ENCODE measurements at places on chromosomes 11 and 22. TPM values are rescaled to one million over a fixed set of nuclear protein-coding genes. Genes with fewer than 3 reads are reported as not detected.
A peak's percentile ranks its signal among the peaks of the same experiment; 100 is the strongest.

Gene DLG2
- total RNA-seq = 0.51 TPM

Gene HEPACAM
- under 0.01 TPM for total RNA-seq

- no peak for DNase-seq
Observed at GRCh38 chr22:37260155-37260795, 16.2 kb upstream of the RAC2 start.

- no peak for DNase-seq
Observed at GRCh38 chr11:26676641-26677040, 45.2 kb downstream of the SLC5A12 start.

DNA sequence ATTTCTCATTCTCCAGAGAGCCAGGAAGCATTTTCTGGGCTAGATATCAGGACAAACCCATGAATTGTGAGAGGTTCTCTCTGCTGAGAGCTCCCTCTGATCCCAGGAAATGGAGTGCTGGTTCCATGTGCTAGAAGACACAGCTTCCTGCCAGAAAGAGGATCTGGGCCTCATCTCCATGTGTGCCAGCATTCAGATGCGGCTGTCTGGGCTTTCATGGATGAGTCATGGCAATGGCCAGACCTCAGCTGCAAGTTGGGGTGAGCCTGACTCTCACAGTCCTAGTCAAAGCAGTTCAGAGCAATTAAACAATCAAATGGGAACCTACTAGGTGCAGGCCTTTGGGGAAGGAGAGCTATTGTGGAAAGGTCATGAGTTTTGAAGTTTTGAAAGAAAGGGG lies 82.3 kb upstream of the EED start:
- peak; percentile 49 for DNase-seq

- DNase-seq = no peak
Observed at GRCh38 chr22:48104102-48104738, 1341.8 kb downstream of the TBC1D22A start.

DNA sequence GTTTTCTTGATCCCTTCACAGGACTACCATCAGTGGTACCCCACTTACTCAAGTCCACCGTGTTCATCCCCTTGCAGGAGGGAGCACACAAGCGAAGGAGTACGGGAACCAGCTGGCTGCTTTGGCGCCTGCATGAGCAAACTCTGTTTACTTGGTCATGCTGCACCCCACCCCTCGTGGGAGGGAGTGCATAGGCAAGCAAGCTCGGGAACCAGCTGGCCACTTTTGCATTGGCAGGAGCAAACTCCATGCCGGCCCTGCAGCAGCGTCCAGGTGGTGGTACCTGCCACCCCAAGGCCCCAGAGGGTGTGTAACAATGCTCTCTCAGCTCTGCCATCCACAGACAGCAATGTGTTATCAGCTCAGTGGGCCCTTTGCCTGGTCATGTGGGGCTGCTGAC lies 737.8 kb downstream of the FAM181B start:
- no peak for DNase-seq

DNA sequence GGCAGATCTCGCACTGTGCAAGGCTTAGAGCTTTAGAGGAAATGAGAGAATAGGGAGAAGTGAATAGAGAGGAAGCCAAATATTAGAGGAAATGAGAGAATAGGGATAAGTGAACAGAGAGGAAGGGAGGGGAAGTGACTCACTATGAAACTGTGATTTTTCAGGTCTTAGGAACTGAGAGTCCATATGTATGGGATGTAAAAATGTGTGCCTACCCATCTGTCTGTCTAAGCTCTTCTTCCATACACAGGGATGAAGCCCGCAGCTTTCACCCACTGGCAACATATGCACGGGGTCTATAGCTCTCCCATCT lies 6.4 kb upstream of the CCDC86 start:
- DNase-seq = peak; percentile 61

DNA sequence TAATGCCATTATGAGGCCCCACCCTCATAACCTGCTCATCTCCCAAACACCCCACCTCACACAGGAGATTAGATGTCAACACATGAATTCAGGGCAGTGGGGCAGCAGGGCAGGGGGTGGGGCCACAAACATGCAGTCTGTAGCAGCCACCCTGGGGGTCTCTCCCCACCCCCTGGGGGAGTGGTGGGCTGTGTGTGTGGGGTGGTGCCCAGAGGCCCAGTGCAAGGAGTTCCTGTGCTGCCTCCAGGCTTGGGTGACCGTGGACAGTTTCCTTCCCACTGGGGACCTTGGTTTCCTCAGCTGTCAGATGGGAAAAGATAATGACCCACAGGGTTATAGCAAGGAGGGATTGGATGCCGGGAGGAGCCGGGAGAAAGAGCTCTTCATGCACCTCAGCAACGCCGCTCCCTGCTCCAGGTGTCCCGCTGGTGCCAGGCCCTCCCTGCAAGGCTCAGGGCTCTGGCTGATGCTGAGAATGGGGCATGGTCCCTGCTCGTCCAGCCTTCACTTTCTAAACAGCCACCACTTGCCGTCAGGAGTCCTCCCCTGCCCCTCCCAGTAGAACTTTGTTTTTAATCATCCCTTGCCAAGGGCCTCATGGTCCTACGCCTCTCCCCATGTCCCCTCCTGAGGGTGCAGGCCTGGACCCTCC lies 2.0 kb upstream of the MRGPRF start:
- DNase-seq = no peak

Gene C11orf16
- total RNA-seq = not detected

- DNase-seq = no peak
Observed at GRCh38 chr22:34801221-34801620, 264.7 kb upstream of the ISX start.

GRCh38 chr11:63686926-63687325 lies 5.6 kb downstream of the RTN3 start:
- no peak for DNase-seq

Gene MN1
- 0.47 TPM for total RNA-seq

Gene NPAS4
- not detected for total RNA-seq

GRCh38 chr22:49303061-49303735 lies 524.5 kb downstream of the BRD1 start:
- no peak for DNase-seq

Gene LGR4
- 1.9 TPM for total RNA-seq

- DNase-seq = no peak
Observed at GRCh38 chr11:33819278-33820035, 45.1 kb upstream of the FBXO3 start.

Gene IPO7
- total RNA-seq = 170 TPM

Gene OR51F1
- not detected for total RNA-seq

Gene DEFB131B
- total RNA-seq = not detected

DNA sequence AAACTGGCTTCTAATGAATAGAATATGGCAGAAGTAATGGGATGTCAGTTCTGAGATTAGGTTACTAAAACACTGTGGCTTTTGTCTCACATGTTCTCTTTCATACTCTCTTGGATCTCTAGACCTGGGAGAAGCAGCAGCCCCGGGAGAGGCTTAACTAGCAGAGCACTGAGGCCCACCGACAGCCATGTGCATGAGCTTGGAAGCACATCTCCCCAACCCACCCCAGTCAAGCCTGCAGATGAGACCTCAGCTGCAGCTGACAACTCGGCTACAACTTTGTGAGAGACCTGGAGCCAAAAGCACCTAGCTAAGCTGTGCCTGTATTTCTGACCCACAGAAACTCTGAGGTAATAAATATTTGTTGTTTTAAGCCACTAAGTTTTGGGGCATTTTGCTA lies 100.8 kb downstream of the TRIM29 start:
- no peak for DNase-seq

DNA sequence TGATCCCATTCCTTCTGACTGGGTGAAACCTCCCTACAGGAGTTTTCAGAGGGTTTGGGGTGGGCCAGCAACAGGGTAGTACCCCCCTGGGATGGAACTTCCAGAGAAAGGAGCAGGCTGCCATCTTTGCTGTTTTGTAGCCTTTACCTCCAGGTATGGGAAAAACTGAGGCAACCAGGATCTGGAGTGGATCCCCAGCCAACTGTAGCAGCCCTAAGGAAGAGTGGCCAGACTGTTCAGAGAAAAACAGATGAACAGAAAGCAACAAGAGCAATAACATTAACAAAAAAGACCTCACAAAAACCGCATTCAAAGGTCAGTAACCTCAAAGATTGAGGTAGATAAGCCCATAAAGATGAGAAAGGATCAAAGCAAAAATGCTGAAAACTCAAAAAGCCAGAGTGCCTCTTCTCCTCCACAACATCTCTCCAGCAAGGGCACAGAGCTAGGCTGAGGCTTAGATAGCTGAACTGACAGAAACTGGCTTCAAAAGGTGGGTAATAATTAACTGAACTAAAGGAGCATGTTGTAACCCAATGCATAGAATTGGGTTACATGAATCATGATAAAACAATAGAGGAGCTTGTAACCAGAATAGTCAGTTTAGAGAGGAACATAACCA lies 1288.6 kb upstream of the CNTN5 start:
- DNase-seq = no peak

Gene KLHDC7B
- total RNA-seq = not detected

DNA sequence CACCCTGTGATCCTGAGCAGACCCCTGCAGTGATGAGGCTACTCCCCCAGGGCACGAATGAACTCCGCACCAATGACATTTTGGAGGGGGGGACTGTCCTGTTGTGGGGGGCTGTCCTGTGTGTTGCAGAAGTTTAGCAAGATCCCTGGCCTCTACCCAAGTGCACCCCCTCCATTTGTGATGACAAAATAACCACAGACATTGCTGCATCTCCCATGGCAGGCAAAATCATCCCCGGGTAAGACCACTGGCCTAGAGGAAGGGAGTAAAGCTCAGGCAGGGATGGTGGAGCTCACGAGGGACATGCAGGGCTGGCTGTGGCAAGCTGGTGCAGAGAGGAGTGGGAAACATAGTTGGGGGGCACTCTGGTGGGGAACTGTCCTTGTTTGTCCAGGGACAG lies 40.6 kb downstream of the NECTIN1 start:
- DNase-seq = no peak

- no peak for DNase-seq
Observed at GRCh38 chr11:1853376-1854131, 670 bp downstream of the LSP1 start.

- DNase-seq = no peak
Observed at GRCh38 chr22:21033895-21034294, 1.5 kb upstream of the SLC7A4 start.

DNA sequence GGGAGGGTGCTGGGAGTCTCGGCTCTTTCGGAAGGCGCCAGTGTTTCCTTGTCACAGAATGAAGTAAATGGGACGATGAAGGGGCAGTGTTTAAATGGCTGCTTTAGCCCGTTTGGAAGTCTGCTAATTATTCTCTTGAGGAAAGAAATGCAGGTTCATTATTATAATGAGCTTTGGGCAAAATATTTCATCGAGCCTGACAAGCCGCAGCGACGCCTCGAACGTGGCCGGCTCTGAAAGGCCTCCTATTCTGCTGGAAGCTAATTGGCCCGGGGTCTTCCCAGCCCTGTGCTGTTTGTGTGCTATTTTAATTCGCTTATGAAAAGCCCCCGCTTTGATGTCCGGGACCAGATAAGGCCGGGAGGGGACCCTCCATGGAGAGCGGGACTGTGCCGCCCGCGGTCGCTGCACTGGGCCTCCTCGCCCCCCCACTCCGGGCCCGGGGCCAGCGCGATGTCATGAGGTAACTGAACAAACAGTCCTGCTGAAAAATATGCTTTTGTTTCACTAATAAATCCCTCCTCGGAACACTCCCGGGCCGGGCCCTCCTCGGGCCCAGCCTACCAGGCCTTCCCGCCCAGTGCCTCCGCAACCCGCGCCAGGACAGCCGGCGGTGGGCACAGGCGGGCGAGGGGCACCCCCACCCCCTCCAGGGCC lies 78.4 kb downstream of the CDKN1C start:
- peak; percentile 12 for DNase-seq

- no peak for DNase-seq
Observed at GRCh38 chr11:9936754-9937153, 272.9 kb downstream of the SWAP70 start.

Gene IFITM10
- 0.33 TPM for total RNA-seq

GRCh38 chr11:370070-370941 lies 1.0 kb downstream of the B4GALNT4 start:
- no peak for DNase-seq

Gene UBQLNL
- 0.05 TPM for total RNA-seq

DNA sequence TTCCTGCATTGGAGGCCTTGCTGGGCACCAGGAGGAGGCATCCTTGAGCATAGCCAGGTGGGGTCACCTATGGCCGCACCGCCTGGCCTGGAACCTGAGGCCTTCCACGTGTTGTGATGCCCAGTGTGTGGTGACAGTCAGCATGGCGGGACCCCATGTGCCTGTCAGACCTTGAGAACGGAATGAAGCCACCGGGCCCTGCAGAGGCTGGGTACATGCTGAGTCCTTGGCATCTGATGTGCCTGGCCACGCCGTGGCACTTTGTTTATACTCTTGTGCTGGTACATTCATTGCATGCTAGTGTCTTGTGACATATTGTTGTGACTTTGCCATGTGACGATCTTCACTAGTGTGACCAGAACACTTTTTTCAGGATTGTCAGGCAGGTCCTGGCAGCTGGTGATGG lies 8.5 kb upstream of the MYO7A start:
- DNase-seq = no peak

DNA sequence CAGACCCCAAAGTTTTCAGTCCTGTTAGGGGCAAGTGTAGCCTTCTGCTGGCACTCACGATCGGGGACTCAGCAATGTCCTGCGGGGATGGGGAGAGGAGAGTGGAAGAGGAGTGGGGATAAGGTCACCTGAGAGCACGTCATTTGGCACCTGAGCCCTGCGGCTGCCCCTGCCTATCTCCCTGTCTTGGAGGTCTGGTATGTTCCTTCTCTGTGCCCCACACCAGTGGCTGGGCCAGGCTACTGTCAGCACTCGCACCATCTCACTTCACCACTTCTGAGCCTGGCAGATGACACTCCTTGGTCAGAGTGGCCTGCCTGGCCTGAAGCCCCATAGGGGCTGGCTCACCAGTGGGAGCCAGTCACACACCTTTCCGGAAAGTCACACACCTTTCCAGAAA lies 20.1 kb upstream of the CHADL start:
- DNase-seq = no peak

DNA sequence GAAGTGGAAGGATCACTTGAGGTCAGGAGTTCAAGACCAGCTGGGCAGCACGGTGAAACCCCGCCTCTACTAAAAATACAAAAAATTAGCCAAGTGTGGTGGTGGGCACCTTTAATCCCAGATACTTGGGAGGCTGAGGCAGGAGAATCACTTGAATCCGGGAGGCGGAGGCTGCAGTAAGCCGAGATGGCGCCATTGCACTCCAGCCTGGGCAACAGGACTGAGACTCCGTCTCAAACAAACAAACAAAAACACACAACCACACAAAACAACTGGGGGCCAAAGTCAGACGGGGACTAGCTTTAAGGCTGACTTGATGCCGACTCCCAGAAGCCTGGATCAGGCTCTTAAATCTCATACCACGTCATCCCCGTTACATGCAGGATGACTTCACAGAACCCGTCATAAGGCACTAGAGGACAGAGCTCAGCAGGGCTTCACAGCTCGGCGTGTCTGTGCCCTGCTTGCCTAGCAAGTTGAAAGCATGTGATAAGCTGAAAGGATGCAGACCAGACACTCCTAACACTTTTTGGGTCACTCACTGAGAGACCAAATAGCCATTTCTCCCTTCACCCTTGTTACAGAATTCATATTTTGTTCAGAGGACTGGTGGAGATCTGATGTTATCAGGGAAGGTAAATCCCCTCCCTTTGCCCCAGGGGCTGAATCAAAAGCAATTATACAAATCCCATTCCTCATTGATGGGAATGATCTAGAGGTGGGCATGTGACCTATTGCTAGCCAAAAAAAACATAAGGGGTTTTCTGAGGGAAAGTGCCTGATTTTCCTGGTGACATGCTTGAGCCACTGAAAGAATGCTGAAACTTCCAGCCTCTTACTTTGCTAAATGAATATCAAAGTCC lies 65.4 kb downstream of the GAB2 start:
- no peak for DNase-seq

Gene ANO3
- total RNA-seq = not detected

GRCh38 chr11:8262552-8263108 lies 1.0 kb downstream of the LMO1 start:
- DNase-seq = peak; percentile 41

Gene NUCB2
- 77.1 TPM for total RNA-seq

Gene SMTNL1
- not detected for total RNA-seq

- DNase-seq = peak; percentile 71
Observed at GRCh38 chr11:64094463-64095260, 58.9 kb downstream of the FLRT1 start.

Measured in dermis blood vessel endothelial cell (primary cell).